Tracheal epithelial cell (primary cell): ENCODE measurements at places on chromosomes 3 and 15. TPM values are rescaled to one million over a fixed set of nuclear protein-coding genes. Genes with fewer than 3 reads are reported as not detected.

CD200 gene
- total RNA-seq, result under 0.01 and 1.7 TPM in 2 replicates

VPS39 gene
- total RNA-seq, result 27.2 and 28.1 TPM in 2 replicates

NANOGP8 gene
- total RNA-seq, result 0.24 TPM in 1 of 2 replicates, not detected in the other

BCHE gene
- total RNA-seq, result 0.72 and 0.85 TPM in 2 replicates

SLC22A13 gene
- total RNA-seq, result 0.24 and 0.64 TPM in 2 replicates

COL6A5 gene
- not detected in 2 replicates for total RNA-seq

HACD3 gene
- total RNA-seq, result 85.0 and 102 TPM in 2 replicates

PCSK6 gene
- 1.7 and 4.5 TPM in 2 replicates for total RNA-seq

GPR62 gene
- not detected in 2 replicates for total RNA-seq

CNTN4 gene
- total RNA-seq, result 0.21 TPM in 1 of 2 replicates, not detected in the other

CNTN3 gene
- 0.96 and 1.1 TPM in 2 replicates for total RNA-seq

DUSP7 gene
- 102 and 110 TPM in 2 replicates for total RNA-seq

WNT5A gene
- total RNA-seq, result 3.6 and 5.8 TPM in 2 replicates

CKMT1A gene
- total RNA-seq, result 17.3 and 47.0 TPM in 2 replicates

CYFIP1 gene
- total RNA-seq, result 88.5 and 89.9 TPM in 2 replicates

GOLGA6L10 gene
- total RNA-seq, result 0.24 and 0.43 TPM in 2 replicates

TUSC7 gene
- not detected in 2 replicates for total RNA-seq

RTP4 gene
- total RNA-seq, result 0.48 TPM in 1 of 2 replicates, not detected in the other

GOLGA6A gene
- not detected in 2 replicates for total RNA-seq

TMEM43 gene
- total RNA-seq, result 116 and 130 TPM in 2 replicates

SPATA16 gene
- total RNA-seq, result not detected in 2 replicates

IL20RB gene
- 86.8 and 233 TPM in 2 replicates for total RNA-seq

LDHAL6B gene
- not detected in 2 replicates for total RNA-seq

TIMP4 gene
- 0.48 and 1.9 TPM in 2 replicates for total RNA-seq

ZNF717 gene
- total RNA-seq, result 11.3 and 12.8 TPM in 2 replicates

FBXL2 gene
- 9.4 and 20.7 TPM in 2 replicates for total RNA-seq

SPESP1 gene
- total RNA-seq, result 5.3 and 16.0 TPM in 2 replicates

STRIT1 gene
- not detected in 2 replicates for total RNA-seq

CFAP92 gene
- total RNA-seq, result 0.43 TPM in 1 of 2 replicates, not detected in the other

NRG4 gene
- not detected in 2 replicates for total RNA-seq

ABHD2 gene
- 43.1 and 45.8 TPM in 2 replicates for total RNA-seq

TTLL13 gene
- total RNA-seq, result not detected in 2 replicates

DIPK2A gene
- 29.6 and 63.4 TPM in 2 replicates for total RNA-seq

PATL2 gene
- 0.24 and 0.85 TPM in 2 replicates for total RNA-seq

SNX22 gene
- under 0.01 and 0.21 TPM in 2 replicates for total RNA-seq

ABHD6 gene
- total RNA-seq, result 11.7 and 11.8 TPM in 2 replicates

CLDN11 gene
- total RNA-seq, result 0.43 and 7.5 TPM in 2 replicates

NCBP2 gene
- 57.8 and 74.8 TPM in 2 replicates for total RNA-seq

NSUN3 gene
- total RNA-seq, result 5.8 and 9.2 TPM in 2 replicates

CCR5 gene
- total RNA-seq, result not detected in 2 replicates

OSTN gene
- total RNA-seq, result not detected in 2 replicates

GOLGA6L7 gene
- not detected in 2 replicates for total RNA-seq

SLC24A5 gene
- not detected in 2 replicates for total RNA-seq

RHOV gene
- total RNA-seq, result 11.7 and 17.8 TPM in 2 replicates

WDR93 gene
- not detected in 2 replicates for total RNA-seq

BFSP2 gene
- not detected in 2 replicates for total RNA-seq

CCDC32 gene
- total RNA-seq, result 14.3 and 15.7 TPM in 2 replicates

GRAMD2A gene
- total RNA-seq, result 1.9 and 9.0 TPM in 2 replicates

FAN1 gene
- 14.0 and 18.8 TPM in 2 replicates for total RNA-seq

SERINC4 gene
- total RNA-seq, result not detected in 2 replicates

KATNBL1 gene
- total RNA-seq, result 43.6 and 53.3 TPM in 2 replicates

GLCE gene
- 12.8 and 31.3 TPM in 2 replicates for total RNA-seq

ZXDC gene
- 30.8 and 34.1 TPM in 2 replicates for total RNA-seq

FANCD2 gene
- 5.1 and 9.9 TPM in 2 replicates for total RNA-seq

IL5RA gene
- total RNA-seq, result not detected in 2 replicates
